ENCODE measurements at places on chromosomes 1 and 21.
A peak's percentile ranks its signal among the peaks of the same experiment; 100 is the strongest.

GRCh38 chr1:177256153-177257075 lies 85.7 kb downstream of the BRINP2 start:
- DNase-seq, result peak; percentile 56

GRCh38 chr1:179973198-179974110 lies 18.8 kb downstream of the CEP350 start:
- DNase-seq, result no peak

DNA sequence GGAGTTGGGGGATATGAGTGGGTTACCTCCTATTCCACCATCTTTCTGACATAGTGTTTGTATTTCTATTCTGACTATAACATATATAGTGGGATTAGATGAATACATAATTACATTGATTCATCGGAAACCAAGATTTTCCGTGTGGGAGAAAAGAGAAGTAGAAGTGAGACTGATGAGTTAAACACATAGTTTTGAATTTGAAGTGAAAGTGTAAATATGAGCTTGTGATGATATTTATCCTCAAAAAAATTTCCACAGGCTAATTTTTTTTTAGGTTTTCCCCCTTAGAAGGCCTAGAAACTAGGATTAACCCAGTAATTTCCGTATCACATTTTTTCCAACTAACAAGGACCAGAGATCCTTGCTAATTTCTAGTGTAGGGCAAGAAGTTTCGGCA lies 6.9 kb downstream of the CD1B start:
- DNase-seq, result no peak

DNA sequence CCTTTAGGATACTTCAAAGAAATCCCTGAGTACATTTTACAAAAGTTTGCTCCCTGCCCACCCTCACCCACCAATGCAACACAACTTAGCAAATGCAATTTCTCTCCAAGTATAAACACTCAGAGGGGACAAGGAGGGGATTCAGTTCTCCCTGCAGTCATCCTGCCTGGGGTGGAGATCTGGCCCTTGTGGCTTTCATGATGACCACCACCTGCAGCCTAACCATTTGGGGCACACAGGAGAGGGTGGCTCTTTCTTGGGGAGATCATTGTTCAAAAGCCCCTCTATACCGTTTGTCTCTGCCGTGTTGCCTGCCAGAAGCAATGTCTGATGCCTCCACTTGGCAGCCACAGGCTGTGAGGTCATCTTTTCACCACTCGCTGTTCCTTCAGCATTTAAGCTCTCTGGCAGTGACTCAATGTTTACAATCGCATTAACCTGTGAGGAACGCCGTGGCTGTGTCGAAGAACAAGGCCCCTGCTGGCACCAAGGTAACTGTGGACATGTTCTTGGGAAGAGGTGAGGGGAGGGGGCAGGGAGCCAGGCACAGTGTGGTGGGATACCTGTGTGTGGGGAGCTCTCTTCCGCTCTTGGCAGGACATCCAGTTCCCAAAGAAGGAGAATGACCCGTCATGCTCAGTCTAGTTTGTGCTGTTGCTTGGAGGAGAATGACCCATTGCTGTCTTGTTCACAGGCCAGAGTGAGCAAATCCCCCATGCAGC lies 103.9 kb upstream of the DUSP10 start:
- no peak for DNase-seq

DNA sequence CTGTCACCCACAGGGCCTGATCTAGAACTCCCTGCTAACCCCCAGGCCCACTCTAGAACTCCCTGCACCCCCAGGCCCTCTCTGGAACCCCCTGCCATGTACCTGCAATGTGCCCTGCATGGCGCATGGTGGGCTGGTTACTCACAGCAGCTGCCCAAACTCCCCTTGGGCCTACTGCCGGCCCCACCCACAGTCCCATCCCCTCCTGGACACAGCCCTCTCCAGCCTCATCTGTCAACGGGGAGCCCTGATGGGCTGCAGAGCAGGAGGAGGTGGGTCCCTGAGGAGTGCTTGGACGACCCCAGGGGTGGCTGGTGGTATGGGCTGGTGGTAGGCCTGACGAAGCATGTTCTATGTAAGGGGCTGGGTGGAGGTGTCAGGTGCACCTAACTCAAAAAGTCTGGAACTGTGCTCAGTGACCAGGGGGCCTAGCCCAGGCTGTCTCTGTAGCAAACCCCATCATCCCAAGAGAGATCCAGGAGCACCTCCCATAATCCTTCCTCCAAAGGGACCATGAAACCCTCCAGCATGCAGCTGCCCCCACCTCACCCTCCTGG lies 19.0 kb upstream of the PRSS38 start:
- no peak for DNase-seq

DNA sequence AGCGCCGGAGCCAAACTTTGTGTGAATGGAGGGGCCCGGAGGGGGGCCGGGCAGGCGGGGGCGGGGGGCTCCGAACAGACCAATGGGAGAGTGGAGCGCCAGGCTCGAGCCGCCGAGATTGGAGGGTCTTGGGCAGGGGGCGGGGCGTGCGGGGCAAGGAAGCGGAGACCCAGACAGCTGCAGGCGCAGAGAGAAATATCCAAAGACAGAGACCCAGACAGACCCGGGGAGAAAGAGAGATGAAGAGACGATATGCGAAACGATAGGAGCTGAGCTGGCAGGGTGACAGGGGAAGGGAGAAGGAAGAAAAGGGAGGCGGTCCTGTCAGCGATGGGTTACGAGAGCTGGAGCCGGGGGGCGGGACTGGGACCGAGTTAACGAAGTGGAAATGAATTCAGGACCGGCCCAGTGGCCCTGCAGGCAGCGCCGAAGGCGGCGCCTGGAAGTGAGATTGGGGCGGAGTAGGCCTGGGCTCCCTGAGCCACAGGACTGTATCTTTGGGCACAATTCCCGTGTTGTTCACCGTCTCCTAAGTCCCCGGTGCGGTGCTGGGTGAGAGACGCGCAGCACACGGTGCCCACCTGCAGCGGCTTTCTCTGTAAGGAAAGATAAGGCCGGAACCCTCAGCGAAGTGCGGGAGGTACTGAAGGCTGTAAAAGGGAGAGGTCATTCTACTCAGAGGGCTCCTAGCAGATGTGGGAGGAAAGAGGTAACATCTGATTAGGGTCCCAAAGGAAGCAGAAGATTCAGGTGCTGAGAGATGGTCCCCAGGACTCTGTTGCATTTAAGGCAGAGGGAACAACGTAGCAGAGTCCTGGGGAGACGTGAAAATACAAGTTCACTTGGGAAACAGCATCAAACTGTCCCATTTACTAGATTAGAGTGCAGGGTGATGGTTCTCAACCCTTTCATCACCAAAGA lies 543 bp upstream of the KCNJ10 start:
- DNase-seq, result peak; percentile 73

- no peak for DNase-seq
Measured at GRCh38 chr1:85220756-85221201, 20.0 kb upstream of the SYDE2 start.

- DNase-seq, result no peak
Measured at GRCh38 chr1:184388319-184388889, 1.6 kb downstream of the C1orf21 start.

GRCh38 chr1:118987468-118988185 lies 516 bp downstream of the TBX15 start:
- no peak for DNase-seq

GRCh38 chr1:54230507-54231339 lies 30.8 kb downstream of the MRPL37 start:
- no peak for DNase-seq

- DNase-seq, result no peak
Measured at GRCh38 chr1:154219541-154219940, 1.2 kb upstream of the UBAP2L start.

- no peak for DNase-seq
Measured at GRCh38 chr1:233491953-233492620, 121.8 kb upstream of the KCNK1 start.

- DNase-seq, result no peak
Measured at GRCh38 chr1:7265771-7266371, 480.6 kb downstream of the CAMTA1 start.

GRCh38 chr1:86481966-86482365 lies 13.2 kb downstream of the CLCA1 start:
- DNase-seq, result no peak

GRCh38 chr1:108080448-108080847 lies 115.5 kb upstream of the VAV3 start:
- DNase-seq, result no peak

- no peak for DNase-seq
Measured at GRCh38 chr21:40819071-40819900, 27.7 kb downstream of the DSCAM start.

- no peak for DNase-seq
Measured at GRCh38 chr1:53731779-53732305, 7.1 kb downstream of the GLIS1 start.

DNA sequence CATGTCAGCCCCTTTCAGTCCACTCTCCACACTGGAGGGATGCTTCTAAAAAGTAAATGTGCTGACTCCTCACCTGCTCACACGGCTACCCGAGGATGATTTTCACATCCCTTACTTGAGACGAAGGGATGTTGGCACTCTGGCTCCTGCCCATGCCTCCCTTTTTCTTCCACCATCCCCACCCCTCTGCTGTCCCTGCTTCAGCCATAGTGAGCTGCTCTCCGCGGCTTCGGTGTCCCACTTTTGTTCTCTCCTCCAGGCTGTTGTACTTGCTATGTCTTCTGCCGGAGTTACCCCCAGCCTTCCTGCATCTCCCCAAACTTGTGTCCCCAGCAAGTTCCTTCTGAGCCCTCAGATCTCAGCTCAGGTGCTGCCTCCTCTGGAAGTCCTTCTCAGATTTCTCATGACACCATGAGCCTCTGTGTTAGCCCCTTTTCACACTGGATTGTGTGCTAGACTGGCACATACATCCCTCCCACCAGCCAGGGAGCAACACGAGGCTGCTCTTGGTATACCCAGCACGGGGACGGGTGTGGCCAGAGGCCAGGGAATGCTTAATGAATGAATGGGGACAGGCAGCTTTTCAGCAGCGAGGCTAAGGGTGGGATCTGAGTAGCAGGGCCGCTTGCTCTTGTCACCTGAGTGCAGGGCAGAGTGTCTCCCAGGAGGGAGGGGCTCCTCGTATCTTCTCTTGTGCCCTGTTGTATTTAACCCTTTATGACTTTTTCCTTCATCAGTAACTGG lies 1.3 kb downstream of the ACOT11 start:
- DNase-seq, result peak; percentile 46

DNA sequence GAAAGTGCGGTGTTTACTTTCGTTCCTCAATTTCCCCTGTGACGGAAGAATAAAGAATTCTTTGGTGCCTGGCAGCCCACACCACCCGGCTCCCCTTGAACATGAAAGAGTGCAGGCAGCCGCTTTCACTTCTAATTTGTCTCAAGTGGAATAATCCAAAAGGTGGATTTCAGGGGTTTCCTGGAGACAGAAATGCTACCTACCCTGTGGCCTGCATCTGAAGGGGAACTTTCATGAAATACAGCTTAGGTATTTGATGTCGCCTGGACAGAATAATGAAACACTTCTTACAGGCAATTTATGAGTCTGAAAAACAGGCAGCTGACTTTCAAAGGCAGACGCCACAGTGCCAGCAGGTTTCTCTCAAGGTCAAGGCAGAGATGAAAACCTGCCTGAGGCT lies 169.5 kb upstream of the USP24 start:
- DNase-seq, result no peak

GRCh38 chr1:80540149-80540548 lies 1260.6 kb upstream of the ADGRL2 start:
- no peak for DNase-seq

- no peak for DNase-seq
Measured at GRCh38 chr1:28509705-28510272, 3.9 kb downstream of the RCC1 start.

- no peak for DNase-seq
Measured at GRCh38 chr1:9249534-9250410, 15.2 kb downstream of the H6PD start.

GRCh38 chr1:117632269-117633067 lies 26.6 kb downstream of the TENT5C start:
- no peak for DNase-seq

GRCh38 chr1:116791727-116792126 lies 37.5 kb downstream of the CD2 start:
- no peak for DNase-seq

DNA sequence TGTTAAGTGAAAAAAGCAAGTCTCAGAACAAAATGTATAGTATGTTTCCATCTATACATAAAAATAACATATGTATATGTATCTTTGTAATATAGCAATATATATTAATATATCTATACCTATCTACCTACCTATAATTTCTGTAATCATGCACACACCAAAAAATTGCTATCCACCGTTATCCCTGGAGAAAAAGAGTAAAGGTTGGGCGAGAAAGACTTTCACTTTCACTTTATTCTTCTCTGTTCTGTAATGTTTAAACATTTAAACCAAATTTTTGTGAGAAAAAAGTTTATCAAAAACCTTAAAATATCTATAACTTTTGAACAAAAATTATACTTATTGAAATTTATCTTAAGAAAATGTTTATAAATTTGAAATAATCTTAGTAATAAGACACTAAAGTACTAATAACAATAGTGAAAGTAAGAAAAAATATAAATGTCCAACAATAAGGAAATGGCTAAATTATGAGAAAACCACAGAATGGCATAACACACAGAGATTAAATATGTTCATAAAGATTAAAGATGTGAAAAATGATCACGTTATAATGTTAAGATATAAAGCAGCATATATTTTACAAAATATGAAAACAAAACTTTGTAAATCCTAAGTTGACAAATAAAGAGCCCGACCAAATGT lies 74.0 kb upstream of the LRRC53 start:
- no peak for DNase-seq

- no peak for DNase-seq
Measured at GRCh38 chr1:246580497-246581370, 14.5 kb downstream of the CNST start.

- DNase-seq, result no peak
Measured at GRCh38 chr1:231347961-231348360, 9.9 kb downstream of the SPRTN start.

- no peak for DNase-seq
Measured at GRCh38 chr1:206050655-206051235, 2.2 kb upstream of the RHEX start.

DNA sequence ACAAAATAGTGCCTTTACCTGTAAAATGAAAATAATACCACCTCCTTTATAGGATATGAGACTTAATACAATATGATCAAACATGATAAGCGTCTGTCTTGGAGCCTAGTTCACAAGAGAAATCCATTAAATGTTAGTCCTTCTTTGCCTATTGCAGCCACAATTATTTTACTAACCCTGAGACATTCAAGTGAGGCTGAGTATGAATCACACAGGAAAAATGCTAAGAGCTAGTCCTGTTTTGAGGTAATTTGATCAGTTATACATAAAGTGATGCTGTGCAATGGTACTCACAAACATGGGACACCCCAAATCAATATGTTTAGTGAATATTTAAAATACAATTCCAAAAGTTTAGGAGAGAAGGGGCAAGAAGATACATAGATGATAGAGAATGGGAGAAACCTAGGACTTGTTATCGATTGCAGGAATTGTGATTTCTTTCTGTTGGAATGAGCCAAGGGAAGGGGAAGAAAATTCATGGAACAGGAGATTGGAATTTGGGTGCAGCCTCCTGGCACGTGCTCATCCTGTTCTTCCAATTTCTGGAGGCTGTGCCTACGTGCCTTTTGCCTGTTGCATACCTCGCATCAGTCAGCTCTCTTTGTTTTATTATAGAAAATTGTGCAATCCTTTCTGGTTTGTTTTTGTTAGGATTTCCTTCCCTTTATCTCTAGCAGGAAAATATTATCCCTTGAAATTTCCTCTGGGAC lies 39.9 kb upstream of the BACH1 start:
- DNase-seq, result no peak

Data from amygdala (tissue), 56 donors.